ENCODE measurements at places on chromosomes 2 and 18. TPM values are rescaled to one million over a fixed set of nuclear protein-coding genes. Genes with fewer than 3 reads are reported as not detected.

The RAB12 gene
- total RNA-seq, result 46.7 TPM

The DGKD gene
- 32.3 TPM for total RNA-seq

The MFSD6 gene
- total RNA-seq, result 33.9 TPM

The CDKL4 gene
- 1.2 TPM for total RNA-seq

The CHRND gene
- not detected for total RNA-seq

The CNGA3 gene
- not detected for total RNA-seq

The SH3RF3 gene
- 10.7 TPM for total RNA-seq

The FBXO15 gene
- total RNA-seq, result 3.5 TPM

The NTSR2 gene
- total RNA-seq, result not detected

The GRHL1 gene
- total RNA-seq, result 6.0 TPM

The ST3GAL5 gene
- 14.6 TPM for total RNA-seq

The SKA1 gene
- 0.31 TPM for total RNA-seq

The SLC25A12 gene
- total RNA-seq, result 24.8 TPM

The ANKRD23 gene
- total RNA-seq, result 4.0 TPM

The HOXD3 gene
- total RNA-seq, result 29.3 TPM

The TMEM37 gene
- 59.4 TPM for total RNA-seq

The NGEF gene
- 4.8 TPM for total RNA-seq

The FAP gene
- 3.3 TPM for total RNA-seq

The CD8A gene
- 5.9 TPM for total RNA-seq

The SERPINB12 gene
- total RNA-seq, result not detected

The HS6ST1 gene
- total RNA-seq, result 73.9 TPM

The GAREM2 gene
- 3.2 TPM for total RNA-seq

The TBC1D8 gene
- 47.9 TPM for total RNA-seq

The ASPRV1 gene
- 1.6 TPM for total RNA-seq

The FOXI3 gene
- total RNA-seq, result not detected

The GAREM1 gene
- 47.0 TPM for total RNA-seq

The KYNU gene
- total RNA-seq, result 6.4 TPM

The PSMA8 gene
- not detected for total RNA-seq

The MYO1B gene
- total RNA-seq, result 64.8 TPM

The VPS4B gene
- 63.7 TPM for total RNA-seq

The ST6GAL2 gene
- 1.2 TPM for total RNA-seq

The TCF4 gene
- total RNA-seq, result 60.3 TPM

The TMEM17 gene
- total RNA-seq, result 3.2 TPM

The AFF3 gene
- total RNA-seq, result 11.0 TPM

The TRIM54 gene
- total RNA-seq, result 0.31 TPM

The DPYSL5 gene
- total RNA-seq, result not detected

The RUFY4 gene
- 0.69 TPM for total RNA-seq

The VIT gene
- not detected for total RNA-seq

The GAD1 gene
- 1.1 TPM for total RNA-seq

The DLGAP1 gene
- 32.8 TPM for total RNA-seq

The LDLRAD4 gene
- total RNA-seq, result 42.3 TPM

The BOLL gene
- not detected for total RNA-seq

The MAP3K19 gene
- total RNA-seq, result not detected

The KCNG3 gene
- 0.88 TPM for total RNA-seq

Data from kidney (tissue), 22 donors.